A673 (cell line): ENCODE measurements at places on chromosomes 4 and X.
A peak's percentile ranks its signal among the peaks of the same experiment; 100 is the strongest.

DNA sequence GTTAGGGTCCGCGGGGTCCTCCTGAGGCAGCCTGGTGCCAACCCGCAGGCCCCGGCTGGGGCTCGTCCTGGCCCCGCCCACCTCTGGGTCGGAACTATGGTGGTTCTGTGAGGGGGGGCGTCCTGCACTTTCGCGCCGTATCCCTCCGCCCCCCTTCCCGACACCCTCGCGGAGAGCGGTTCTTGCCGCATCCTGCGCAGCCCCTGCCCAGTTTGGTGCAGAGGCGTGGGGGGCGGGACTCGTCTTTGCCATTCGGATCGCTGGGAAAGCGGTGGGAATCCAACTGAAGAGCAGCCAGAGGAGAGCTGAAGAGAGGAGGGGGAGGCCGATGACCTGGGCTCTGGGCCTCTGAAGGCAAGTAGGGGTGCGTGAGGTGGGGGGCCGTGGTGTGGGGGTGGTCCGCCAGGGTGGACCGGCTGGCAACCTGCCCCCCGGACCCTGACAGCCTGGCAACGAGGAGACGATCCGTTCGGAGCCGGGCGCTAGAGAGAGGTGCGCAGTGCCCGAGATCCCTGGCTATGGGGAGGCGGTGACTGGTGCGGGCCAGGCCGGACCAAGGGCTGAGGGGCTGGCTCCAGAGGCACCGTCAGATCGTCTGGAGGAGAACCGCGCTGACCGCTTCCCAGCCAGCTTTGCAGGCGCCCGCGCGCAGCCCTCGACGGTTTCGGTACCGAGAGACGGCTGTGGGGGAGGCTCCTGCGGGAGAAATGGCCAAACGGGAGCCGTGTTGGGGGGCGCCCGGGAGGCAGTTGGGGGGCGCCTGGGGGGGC, at the start of gene GPRASP1:
TSS of gene GPRASP1 (plus strand) at position 242 of the 770 bp plus-strand sequence. CDS start 2,431 bp downstream, outside the sequence.
- peak; percentile 45 for DNase-seq

DNA sequence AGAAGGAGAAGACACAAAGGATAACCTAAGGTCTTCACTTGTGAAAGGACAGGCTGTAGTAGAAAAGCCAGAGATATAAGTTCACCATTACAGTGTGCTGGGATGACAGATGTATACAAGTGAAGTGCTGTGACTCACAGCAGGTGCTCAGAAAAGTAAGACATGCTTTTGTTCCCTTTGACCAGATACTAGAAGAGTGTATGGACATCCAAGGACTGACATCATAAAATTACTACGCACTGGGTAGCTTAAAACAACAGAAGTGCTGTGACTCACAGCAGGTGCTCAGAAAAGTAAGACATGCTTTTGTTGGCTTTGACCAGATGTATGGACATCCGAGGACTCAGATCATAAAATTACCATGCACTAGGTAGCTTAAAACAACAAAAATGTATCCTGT, 61.6 kb upstream of the BTC start:
- DNase-seq: no peak

DNA sequence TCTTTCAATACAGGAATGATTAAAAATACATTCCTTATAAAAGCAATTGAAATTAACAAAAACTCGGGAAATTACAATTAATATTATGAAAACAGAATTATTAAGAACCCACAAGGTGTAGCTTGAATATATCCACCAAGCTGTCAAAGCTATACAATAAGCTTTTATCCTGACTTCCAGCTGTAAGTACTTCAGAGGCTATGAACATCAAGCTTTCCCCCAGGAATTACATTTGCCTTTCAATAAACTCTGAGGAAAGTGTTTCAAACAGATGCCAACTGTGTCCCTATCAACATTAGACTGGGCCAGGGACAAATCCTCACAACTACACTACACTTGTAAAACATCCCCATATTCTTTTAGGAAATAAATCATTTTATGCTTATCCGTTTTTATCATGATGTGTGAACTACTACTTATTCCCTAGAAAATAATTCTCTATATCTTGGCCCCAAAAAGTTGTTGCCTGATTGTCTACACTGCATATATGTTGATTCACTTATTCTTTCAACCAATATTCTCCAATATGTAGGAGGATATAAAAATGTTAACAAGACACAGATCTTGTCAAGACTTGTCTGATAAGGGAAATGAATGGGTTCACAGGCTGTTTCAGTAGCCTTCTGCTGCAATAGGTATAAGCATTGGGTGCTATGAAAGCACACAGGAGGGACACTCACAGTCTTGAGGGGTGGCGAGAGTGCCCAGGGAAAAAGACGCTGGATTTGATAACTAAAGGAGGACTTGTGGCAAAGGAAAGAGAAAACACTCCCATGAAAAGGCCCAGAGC, 494.1 kb downstream of the CENPC start:
- no peak for DNase-seq

DNA sequence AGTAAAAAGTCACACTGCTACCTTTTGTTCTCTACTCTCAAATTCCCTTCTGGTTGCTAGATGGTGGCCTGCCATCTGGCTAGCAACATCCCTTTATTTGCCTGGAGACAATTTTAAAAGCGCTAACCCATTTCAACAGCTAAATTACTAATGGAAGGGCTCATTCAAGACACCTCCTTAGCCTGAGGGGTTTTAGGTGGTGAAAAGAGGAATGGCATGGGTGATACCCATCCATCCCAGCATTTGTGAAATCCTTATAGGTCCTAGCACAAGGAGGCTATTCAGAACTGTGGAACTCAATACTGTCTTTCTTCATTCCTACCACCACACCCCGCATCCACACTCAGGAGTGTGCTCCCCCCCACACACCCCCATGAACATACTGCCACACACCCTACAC, 33.5 kb downstream of the ARHGEF9 start:
- no peak for DNase-seq

- DNase-seq: no peak
Measured at GRCh38 chr4:30760551-30760950, 40.4 kb downstream of the PCDH7 start.

- peak; percentile 62 for DNase-seq
Measured at GRCh38 chr4:156515295-156515694, 456.3 kb downstream of the PDGFC start.

DNA sequence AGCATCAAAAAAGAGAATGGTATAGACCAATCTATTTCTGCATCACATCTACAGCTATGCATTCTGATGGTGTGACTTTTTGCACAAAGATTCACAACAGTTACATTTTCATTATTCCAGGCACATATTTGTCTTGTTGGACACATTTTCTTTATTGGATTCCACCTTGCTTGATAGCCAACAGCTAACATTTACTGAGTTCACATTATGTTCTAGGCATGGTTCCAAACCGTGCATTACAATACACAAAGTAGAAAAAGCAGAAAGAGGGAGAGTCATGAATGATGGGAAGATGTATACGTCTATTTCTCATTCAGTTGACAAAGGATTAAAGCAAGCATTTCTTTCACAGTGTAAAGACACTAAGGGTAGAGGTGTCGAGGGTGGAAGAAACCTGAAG, 22.9 kb upstream of the CLGN start:
- no peak for DNase-seq

DNA sequence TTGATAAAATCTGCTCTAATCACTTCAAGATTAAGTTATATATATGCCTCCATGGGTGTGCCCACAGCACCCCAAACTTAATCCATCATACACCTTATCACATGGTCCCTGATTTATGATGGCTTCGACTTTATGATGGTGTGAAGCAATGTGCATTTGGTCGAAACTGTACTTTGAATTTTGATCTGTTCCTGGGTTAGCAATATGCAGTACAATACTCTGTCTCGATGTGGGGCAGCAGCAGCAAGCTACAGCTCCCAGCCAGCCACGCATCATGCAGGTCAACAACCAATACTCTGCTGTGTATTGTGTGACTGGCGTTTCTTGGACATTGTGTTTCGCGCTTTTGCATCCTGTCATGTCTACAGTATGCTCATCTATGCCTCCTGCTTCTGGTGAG, 62.6 kb downstream of the MCUB start:
- no peak for DNase-seq

- no peak for DNase-seq
Measured at GRCh38 chr4:104906276-104906675, 240.4 kb upstream of the TET2 start.

GRCh38 chr4:54227256-54228055, 1.6 kb upstream of the PDGFRA start:
- DNase-seq: peak; percentile 42

GRCh38 chr4:113846433-113846832, 84.9 kb upstream of the CAMK2D start:
- no peak for DNase-seq

DNA sequence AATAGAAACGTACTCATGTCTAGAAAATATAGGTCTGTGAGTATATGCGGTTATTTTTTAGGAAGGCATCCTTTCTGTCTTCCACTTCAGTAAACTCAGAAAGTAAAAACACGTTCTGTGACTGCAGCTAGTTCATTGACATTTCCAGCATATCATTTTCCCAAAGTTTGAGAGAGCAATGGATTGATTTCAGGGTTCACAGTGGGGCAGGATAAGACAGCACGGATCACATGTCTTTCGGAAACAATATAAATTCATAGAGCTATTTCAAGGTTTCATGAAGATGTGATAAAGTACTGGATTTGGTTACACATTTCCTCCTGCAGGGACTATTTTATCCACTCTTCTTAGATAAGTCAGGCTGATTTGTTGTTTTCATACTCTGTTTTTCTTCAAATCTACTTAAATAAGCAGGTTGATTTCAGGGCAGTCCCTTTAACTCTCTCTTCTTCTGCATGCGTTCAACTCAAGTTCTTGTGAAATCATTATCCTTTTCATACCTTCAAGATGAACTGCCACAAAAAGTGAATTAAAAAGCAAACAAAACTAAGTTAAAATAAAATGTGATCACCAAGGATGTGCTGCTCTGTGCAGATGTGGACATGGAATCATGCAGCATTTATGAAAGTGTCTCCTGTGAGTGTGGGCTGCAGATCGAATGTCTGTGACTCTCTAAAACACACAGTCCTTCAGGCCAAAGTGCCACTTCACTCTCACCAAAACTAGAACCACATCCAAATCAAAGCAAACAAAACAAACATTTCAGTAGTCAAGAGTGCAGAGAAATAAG, 187.7 kb downstream of the UNC5C start:
- DNase-seq: no peak

DNA sequence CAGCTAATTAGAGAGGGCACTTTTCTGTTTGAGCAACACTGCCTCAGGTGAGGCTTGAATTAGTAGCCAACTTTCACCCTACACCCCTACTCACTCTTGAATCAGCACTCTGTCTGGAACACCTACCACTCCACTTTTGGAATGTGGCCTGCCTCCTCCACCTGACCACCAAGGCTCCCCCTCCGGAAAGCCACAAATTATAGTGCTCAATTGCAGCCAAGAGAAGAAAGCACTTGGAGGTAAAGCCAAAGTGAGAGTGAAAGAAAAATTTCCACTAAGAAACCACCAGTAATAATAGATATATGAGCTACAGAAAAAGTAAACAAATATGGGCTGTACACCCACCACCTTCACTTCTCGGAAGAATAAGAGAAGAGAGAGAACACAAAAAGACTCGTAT, 41.1 kb downstream of the PPP3CA start:
- DNase-seq: no peak

DNA sequence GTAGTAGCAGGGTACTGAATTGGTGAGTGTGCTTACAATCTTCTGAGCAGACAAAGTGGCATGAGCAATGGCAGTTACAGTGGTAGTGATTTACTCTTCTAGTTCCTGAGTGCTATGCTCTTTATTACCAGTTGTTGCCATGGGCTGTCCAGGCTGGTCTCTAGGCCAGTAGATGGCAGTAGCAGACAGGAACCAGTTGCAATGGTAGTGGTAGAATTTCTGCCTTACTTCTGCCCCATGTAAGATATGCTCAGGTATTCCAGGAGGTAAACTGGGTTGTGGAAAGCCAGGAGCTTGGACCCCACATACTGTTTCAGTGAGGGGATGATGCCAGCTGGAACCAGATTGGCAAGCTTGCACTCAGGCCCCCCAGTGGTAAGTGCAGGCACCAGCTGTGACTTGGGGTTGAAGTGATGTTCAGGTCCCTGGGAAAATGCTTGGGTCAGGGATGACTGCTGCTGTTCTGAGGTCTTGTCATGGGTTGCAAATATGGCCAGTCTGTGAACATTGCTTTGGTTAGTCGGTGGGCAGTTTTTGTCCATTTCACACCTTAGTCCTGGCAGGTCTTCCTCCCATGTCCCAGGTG, 63.0 kb upstream of the ZXDB start:
- peak; percentile 8 for DNase-seq

GRCh38 chrX:114619874-114620273, 36.0 kb downstream of the HTR2C start:
- DNase-seq: peak; percentile 10

GRCh38 chr4:46993075-46994006, at the start of gene GABRA4:
Gene GABRA4, minus strand, starts transcription at chr4:46993581. Its CDS starts 157 bp downstream, at chr4:46993424.
- peak; percentile 22 for DNase-seq

- DNase-seq: no peak
Measured at GRCh38 chr4:97116511-97116910, 1026.8 kb downstream of the STPG2 start.

DNA sequence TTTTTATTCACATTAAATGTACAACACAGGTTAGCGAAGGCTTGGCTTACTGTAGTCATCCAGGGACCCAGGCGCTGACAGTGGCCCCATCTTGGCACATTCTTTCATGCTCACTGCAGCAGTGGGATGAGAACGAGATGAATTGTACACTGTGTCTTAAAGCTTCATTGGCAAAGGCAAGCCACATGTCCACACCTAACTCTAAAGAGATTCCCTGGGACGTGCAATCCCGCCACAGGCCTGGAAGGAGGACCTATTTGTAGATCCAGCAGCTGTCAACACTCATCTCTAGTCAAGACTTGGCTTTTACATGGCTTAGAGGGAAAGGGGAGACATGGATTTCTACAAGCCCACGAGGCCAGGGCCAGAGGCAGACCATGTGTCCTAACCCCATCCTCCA, 16.1 kb upstream of the CXCR3 start:
- no peak for DNase-seq

GRCh38 chr4:54781756-54782155, 124.0 kb downstream of the KIT start:
- no peak for DNase-seq

DNA sequence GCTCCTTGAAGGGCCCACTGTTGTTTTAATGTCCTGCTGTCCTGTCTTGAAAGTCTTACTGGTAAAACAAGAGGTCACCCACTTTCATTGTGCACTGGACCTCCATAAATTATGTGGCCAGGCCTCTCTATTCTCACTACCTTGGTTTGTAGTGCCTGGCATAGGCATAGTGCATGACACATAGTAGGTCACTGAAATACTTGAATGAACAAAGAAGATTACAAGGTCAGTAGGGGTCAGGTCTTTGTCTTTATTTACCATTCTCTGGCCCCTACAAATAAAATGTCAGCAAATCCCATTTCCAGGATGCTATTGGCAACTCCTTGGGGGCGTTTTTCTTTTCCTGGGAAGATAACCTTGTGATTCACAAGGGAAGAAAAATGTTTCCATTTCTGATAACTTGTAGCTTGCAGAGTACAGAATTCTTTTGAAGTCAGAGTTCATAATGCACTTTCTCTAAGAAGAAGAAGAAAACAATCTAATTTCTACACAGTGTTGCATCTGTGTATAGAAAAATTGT, 1.4 kb downstream of the PGM2 start:
- no peak for DNase-seq

DNA sequence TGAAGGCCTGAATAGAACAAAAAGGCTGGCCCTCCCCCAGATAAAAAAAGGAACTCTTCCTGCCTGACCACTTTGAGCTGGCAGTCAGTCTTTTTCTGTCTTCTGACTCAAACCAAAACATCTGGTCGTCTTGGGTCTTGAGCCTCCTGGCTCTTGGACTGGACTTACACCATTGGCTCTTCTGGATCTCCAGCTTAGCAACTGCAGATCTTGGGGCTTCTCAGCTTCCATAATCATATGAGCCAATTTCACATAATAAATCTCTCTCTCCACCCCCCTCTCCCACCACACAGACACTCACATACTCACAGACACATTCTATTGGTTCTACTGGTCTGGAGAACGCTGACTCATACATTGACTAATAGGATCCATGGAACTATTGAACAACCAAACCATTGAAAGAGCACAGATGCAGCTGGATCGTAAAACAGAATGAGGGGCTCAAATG, 15.6 kb upstream of the CWH43 start:
- DNase-seq: peak; percentile 49
